Uterine smooth muscle cell (primary cell): ENCODE measurements at places on chromosomes 3 and 15. TPM values are rescaled to one million over a fixed set of nuclear protein-coding genes. Genes with fewer than 3 reads are reported as not detected.

The FRMD4B gene
- 1.9 and 7.5 TPM in 2 replicates for total RNA-seq

The TUSC7 gene
- total RNA-seq = not detected in 2 replicates

The TRH gene
- total RNA-seq = not detected in 2 replicates

The LRRIQ4 gene
- 0.11 TPM in 1 of 2 replicates, not detected in the other for total RNA-seq

The KLF15 gene
- 1.5 and 3.4 TPM in 2 replicates for total RNA-seq

The ZNF860 gene
- total RNA-seq = 0.37 and 0.66 TPM in 2 replicates

The ADGRG7 gene
- 1.1 and 49.1 TPM in 2 replicates for total RNA-seq

The C3orf85 gene
- total RNA-seq = not detected in 2 replicates

The UROC1 gene
- total RNA-seq = not detected in 2 replicates

The AMOTL2 gene
- total RNA-seq = 75.3 and 100 TPM in 2 replicates

The PLCH1 gene
- 0.11 and 0.12 TPM in 2 replicates for total RNA-seq

The SYNPR gene
- not detected in 2 replicates for total RNA-seq

The ATP13A3 gene
- total RNA-seq = 199 and 204 TPM in 2 replicates

The PAK6 gene
- under 0.01 TPM in 2 replicates for total RNA-seq
